ENCODE measurements at places on chromosomes 3 and 15. TPM values are rescaled to one million over a fixed set of nuclear protein-coding genes. Genes with fewer than 3 reads are reported as not detected.
A peak's percentile ranks its signal among the peaks of the same experiment; 100 is the strongest.

The SERINC4 gene
- polyA plus RNA-seq = not detected

The COL6A5 gene
- polyA plus RNA-seq = not detected

The UROC1 gene
- polyA plus RNA-seq = not detected

The RAB6B gene
- polyA plus RNA-seq = 1.4 TPM

The TGM4 gene
- 0.10 TPM for polyA plus RNA-seq

The GYG1 gene
- polyA plus RNA-seq = 43.6 TPM

The SLC25A36 gene
- 31.3 TPM for polyA plus RNA-seq

The MFGE8 gene
- 1,912 TPM for polyA plus RNA-seq

The CHRNA3 gene
- polyA plus RNA-seq = not detected

The DPPA2 gene
- not detected for polyA plus RNA-seq

The C3orf20 gene
- not detected for polyA plus RNA-seq

The IL12A gene
- 2.9 TPM for polyA plus RNA-seq

The CYP19A1 gene
- not detected for polyA plus RNA-seq

The HYKK gene
- polyA plus RNA-seq = 3.8 TPM

- DNase-seq = no peak
Measured at GRCh38 chr3:127475391-127475790, 115.1 kb downstream of the TPRA1 start.

DNA sequence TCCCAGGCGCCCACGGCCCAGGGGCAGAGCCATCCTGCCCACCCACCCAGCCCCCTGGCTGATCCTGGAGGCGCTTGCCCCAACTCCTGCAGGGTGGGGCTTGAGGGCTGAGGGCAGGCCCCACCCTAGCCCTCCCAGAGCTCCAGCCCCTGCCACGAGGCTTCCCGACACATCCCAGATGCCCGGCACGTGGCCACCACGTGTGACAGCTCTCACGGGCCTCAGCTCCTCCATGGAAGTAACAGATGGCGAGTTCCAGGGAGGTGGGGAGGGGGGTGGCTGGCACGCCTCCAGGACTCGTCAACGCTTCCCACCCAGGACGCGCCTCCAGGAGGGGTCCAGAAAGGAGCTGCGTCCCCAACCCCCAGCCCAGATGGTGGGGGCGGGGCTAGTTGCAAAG, 29.1 kb downstream of the PLXND1 start:
- DNase-seq = no peak

DNA sequence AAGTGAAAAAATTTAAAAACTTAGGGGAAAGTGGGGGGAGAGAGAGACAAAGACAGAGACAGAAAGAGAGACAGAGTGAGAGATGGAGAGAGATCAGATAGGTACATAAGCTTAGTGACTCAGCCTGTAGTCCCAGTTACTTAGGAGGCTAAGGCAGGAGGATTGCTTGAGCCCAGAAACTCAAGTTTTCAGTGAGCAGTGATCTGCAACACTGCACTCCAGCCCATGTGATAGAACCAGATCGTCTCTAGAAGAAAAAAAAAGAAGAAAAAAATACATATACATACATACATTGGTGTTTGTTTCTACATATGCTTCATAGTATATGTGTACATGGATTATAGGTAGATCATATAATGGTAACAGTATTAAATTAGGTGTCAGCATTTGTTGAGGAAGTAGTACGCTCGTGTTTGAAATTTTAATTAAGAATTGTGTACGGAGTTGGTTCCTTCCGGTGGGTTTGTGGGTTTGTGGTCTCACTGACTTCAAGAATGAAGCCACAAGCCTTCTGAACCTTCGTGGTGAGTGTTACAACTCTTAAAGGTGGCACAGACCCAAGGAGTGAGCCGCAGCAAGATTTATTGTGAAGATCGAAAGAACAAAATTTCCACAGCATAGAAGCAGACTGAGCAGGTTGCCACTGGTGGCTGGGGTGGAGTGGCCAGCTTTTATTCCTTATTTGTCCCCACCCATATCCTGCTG, 38.3 kb upstream of the SNRPN start:
- DNase-seq = no peak

DNA sequence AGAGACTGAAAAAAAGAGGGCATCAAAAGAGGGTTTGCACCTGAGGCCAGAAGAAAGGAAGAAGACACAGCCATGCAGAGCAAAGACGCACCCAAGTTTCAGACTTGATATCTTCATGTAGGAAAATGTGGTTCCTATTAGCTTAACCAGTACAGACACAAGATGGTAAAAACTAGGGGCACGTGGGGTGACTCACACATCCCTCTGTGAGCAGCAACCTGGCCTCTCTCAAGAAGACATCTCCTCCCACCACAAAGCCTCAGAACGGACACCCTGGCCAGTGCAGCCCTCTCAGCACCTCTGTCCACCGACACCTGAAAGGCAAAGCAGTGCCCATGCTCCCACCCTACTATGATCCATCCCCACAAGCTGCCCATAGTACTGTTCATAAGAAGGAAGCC, 33.3 kb downstream of the GLB1 start:
- peak; percentile 23 for DNase-seq

- DNase-seq = no peak
Measured at GRCh38 chr3:44272191-44272590, 30.5 kb downstream of the TOPAZ1 start.

- peak; percentile 44 for DNase-seq
Measured at GRCh38 chr15:80727196-80727595, 32.1 kb downstream of the ABHD17C start.

- DNase-seq = no peak
Measured at GRCh38 chr15:28942571-28942970, 56.8 kb downstream of the APBA2 start.

DNA sequence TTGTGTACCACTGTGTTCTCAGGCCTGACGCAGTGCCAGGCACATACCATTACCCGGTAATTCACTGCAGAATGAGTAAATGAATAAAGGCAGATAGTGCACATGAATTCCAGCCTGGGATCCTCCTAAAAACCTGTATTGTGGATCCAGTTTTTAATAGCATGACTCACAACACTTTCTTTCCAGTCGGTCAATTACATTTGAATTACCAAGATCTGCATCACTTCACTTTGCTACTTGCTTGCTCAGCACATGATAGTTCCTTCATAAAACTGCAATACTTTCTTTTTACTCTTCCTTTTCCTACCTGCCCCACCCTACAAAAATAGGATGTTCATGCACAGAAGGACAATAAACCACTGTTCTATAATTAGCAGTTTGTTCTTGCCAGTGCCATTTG, 553.8 kb downstream of the MAGI1 start:
- DNase-seq = no peak

DNA sequence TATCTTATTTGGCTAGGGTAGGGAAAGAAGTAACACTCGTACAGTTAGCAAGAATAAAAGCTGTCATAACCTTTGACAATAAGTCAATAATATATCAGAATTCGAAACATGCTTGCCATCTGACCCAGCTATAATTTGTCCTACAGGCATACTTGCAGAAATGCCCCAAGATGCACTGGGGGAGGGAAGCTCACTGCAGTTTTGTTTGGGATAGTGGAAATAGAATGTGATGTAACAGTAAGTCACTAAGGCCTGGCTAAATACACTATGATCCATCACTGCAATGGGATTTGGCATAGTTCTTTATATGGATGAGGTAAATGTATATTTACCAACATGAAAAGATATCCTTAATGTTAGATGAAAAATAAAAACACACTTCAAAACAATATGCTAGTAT, 25.5 kb upstream of the TMOD3 start:
- peak; percentile 57 for DNase-seq

DNA sequence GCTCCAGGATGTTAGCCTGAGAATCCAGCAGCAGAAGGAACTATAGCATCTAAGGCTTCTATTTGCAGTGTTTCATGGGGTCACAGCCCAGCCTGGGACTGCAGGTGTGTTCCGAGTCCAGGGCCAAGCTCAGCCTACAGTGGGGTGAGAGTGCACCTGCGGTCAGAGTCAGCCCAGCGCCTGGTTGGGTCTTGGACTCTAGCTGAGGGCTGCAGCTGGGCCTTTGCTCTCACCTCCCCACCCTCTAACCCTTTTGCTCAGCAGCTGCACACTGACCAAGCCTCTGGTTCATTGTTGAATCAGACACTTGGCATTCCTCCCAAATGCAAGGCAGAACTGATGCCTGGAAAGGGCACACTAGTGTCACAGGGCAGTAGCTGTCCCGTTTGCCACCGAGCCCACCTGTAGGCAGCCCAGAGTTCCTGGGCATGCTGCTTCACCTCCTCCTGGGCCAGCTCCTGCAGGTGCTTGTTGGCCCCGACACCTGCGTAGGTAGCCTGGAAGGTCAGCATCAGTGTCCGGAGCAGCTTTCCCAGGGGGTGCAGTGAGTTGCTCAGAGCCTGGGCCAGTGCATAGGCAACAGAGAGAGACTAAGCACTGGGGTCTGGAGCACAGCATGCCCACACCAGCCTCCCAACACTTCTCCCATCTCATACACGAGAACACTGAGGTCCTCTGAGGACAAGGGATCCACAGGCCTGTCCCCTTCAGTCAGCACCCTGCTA, 17.5 kb downstream of the ALS2CL start:
- peak; percentile 29 for DNase-seq

- no peak for DNase-seq
Measured at GRCh38 chr15:27820722-27821121, 278.4 kb downstream of the OCA2 start.

- no peak for DNase-seq
Measured at GRCh38 chr3:50607271-50608091, 4.1 kb downstream of the CISH start.

- DNase-seq = peak; percentile 28
Measured at GRCh38 chr3:141605883-141606282, 119.1 kb downstream of the RASA2 start.

- DNase-seq = no peak
Measured at GRCh38 chr3:120276767-120277166, 8.3 kb downstream of the GPR156 start.

DNA sequence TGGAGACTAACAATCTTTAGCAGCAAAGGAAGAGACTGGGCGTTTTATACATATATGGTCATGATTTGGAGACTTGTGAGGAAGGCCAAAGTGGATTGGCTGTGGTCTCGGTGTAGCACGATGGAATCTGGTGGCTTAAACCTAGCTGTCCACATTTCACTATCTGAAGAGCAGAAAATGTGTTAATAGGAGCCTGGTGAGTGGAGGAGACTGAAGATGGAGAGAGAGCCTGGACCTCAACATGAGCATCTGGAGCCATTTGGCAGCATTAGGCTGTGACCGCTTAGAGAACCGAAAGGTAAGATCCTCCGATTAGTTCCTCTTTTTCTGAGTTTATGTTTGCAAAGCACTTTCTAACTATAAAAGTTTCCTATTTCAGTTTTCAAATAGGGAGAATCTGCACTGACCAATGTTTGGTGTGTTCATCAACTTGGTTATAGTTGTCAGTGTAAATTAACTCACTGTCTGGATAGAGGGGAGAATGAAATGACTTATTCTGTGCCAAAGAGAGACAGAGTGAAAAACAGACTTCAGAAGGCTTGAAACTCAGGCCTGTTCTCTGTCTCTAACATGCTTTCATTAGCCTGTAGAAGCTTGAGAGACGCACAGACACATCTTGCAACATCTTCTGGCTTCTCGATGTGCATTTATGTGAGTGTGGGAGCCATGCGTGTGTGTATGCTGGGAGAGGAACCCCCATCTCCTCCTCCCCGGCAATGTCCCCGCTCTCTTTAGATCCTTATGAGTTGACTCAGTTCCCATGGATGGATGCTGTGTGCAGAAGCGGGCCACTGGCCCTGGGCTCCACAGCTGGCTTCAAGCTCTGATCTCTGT, 244.7 kb upstream of the TBL1XR1 start:
- DNase-seq = no peak

- no peak for DNase-seq
Measured at GRCh38 chr15:73905225-73905827, 20.9 kb upstream of the LOXL1 start.

- no peak for DNase-seq
Measured at GRCh38 chr3:53740956-53741355, 105.3 kb downstream of the CHDH start.

DNA sequence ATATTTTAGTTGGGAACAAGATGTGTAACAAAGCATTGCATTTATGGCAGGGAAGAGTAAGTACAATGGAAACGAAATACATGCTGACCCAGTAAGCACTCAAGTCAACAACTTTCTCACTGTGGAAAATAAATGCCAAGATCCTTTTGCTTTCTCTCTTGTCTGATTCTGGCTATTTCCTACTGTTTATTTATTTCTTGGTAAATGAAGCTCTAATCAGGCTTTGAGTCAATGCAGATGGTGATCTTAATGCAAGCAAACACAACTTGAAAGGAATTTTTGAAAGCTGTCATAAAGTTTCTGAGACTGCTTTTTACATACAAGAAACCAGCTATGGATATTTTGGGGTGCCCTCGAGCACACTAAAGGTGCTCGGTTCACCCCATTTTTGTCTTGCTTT, 624.8 kb downstream of the MAGI1 start:
- no peak for DNase-seq

DNA sequence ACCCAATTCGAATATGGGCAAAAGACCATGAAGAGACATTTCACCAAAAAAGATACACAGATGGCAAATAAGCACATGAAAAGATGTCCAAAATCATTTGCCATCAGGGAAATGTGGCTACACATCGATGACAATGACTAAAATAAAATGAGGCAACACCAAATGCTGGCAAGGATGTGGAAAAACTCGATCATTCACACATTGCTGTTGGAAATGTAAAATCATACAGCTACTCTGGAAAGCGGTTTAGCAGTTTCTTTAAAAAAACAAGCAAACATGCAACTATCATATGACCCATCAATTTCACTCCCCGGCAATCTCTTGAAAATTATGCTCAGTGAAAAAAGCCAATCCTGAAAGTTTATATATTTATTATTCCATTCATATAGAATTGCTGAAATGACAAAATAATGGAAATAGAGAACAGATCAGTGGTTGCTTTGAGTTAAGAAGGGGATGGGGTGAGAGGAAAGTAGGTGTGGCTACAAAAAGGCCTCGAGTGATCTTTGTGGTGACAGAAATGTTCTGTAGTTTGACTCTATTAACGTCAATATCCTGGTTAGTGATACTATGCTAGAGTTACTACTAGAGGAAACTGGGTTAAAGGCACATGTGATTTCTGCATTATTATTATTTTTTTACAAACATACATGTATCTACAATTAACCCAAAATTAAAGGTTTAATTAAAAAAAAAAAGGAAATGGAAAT, 45.0 kb downstream of the DLG1 start:
- DNase-seq = no peak

DNA sequence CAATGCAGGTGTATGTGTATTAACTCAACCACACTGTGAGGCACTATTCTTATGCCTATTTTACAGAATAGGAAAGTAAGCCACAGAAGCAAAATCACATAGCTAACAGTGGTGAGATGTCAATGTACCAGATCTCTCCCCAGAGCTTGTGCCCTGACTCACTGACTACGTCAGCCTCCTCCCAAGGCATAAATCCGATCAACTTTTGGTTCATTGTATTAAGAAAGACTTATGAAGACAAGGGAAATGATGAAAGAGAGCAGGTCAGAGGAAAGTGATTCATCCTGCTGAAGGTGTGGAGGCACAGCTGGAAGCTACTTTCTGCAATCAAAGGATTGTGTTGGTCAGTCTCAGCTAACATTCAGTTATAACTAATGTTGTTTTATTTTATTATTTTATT, 33.0 kb upstream of the SV2B start:
- DNase-seq = peak; percentile 10

- no peak for DNase-seq
Measured at GRCh38 chr3:134619301-134619615, 31.6 kb downstream of the KY start.

- DNase-seq = no peak
Measured at GRCh38 chr3:163261056-163261455, 1764.4 kb downstream of the OTOL1 start.

Measured in IMR-90 (cell line).